ENCODE measurements at places on chromosomes 3 and 15. TPM values are rescaled to one million over a fixed set of nuclear protein-coding genes. Genes with fewer than 3 reads are reported as not detected.
A peak's percentile ranks its signal among the peaks of the same experiment; 100 is the strongest.

DNA sequence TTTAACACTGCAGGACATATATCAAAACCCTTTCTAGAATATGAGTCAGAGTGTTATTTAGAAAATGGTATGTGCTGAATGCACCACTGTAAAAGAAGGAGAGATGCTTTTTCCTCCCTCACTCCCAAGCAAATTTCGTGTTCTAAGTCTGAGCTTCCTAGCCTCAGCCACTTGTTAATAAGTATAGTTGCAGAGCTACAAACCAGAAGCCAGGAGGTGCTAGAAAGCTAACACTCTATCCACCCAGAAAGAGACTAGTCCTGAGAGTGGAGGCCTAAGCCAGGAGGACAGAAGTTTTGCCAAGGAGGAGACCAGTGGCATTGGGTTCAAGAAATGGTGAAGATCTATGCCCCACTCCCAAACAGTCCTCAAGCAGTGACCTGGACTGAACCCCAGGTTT, 40.5 kb upstream of the GYG1 start:
- no peak overlapping the region for H3K4me3 ChIP-seq
- H3K27ac ChIP-seq, result no peak overlapping the region
- DNase-seq, result peak; percentile 37
- H3K36me3 ChIP-seq, result no peaks in the 10 kb centered on the region
- no peaks in the 10 kb centered on the region for H3K4me1 ChIP-seq

GRCh38 chr15:29871401-29871800, 49.1 kb upstream of the TJP1 start:
- no peaks in the 10 kb centered on the region for H3K36me3 ChIP-seq
- no peak overlapping the region for H3K4me3 ChIP-seq
- no peak overlapping the region for H3K27ac ChIP-seq
- peaks cover 7% of the 10 kb centered on the region for H3K4me1 ChIP-seq
- DNase-seq, result no peak
- H3K27me3 ChIP-seq, result no peaks in the 10 kb centered on the region

GRCh38 chr3:130712718-130713423, 33.8 kb downstream of the PIK3R4 start:
- H3K36me3 ChIP-seq, result no peaks in the 10 kb centered on the region
- H3K4me1 ChIP-seq, result no peaks in the 10 kb centered on the region
- DNase-seq, result no peak
- no peak overlapping the region for H3K4me3 ChIP-seq

- peaks cover 4% of the 10 kb centered on the region for H3K4me1 ChIP-seq
- no peak overlapping the region for H3K27ac ChIP-seq
- no peaks in the 10 kb centered on the region for H3K27me3 ChIP-seq
- H3K4me3 ChIP-seq, result no peak overlapping the region
These were observed 60.2 kb downstream of the SLTM start for GRCh38 chr15:58873267-58873666.

DNA sequence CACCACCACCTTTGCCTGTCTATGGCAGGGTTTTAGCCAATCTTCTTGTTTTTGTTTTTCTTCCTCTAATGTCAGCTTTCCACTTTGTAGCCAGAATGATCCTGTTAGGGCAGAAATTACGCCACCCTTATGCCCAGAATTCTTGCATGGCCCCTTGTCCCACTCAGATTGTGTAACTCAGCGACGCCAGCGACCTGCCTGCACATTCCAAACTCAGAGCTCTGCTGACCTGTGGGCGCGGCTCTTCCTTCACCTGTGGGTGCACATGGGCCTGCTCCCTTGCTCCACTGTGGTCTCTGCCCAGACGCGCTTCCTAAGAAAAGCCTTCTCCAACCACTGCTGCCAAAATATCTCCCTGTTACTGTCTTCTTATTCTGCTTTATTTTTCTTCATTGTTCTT, 45.0 kb downstream of the MED12L start:
- no peak overlapping the region for H3K27ac ChIP-seq
- no peaks in the 10 kb centered on the region for H3K4me1 ChIP-seq
- no peak overlapping the region for H3K4me3 ChIP-seq
- no peaks in the 10 kb centered on the region for H3K36me3 ChIP-seq
- DNase-seq, result no peak

DNA sequence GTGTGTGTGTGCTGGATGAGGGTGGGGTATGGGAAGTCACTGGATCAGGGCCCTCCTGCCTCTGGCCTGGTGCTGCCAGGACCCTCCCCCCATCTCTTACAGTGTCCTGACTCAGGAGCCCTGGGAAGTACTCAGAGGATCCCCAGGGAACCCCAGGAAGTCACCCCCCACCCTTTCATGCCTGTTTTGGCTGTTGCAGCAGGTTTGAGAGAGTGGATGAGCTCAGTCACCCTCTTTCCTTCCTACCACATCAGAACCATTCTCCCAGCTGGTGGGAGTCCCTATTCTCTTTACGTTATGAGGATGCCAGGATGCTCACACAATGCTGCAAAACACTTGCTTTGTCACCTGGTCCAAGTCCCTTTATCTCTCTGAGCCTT, 59.0 kb downstream of the BDH1 start:
- peaks cover 13% of the 10 kb centered on the region for H3K27me3 ChIP-seq
- H3K36me3 ChIP-seq, result no peaks in the 10 kb centered on the region
- peak; percentile 14 for DNase-seq
- no peak overlapping the region for H3K27ac ChIP-seq

GRCh38 chr15:78003539-78004008, 73.9 kb downstream of the TBC1D2B start:
- H3K4me1 ChIP-seq, result peaks cover 21% of the 10 kb centered on the region
- H3K4me3 ChIP-seq, result no peak overlapping the region
- no peak for DNase-seq
- no peak overlapping the region for H3K27ac ChIP-seq
- peaks cover 19% of the 10 kb centered on the region for H3K36me3 ChIP-seq

- peaks cover 6% of the 10 kb centered on the region for H3K4me1 ChIP-seq
- H3K36me3 ChIP-seq, result no peaks in the 10 kb centered on the region
- peak; percentile 44 for DNase-seq
- H3K4me3 ChIP-seq, result no peak overlapping the region
- no peaks in the 10 kb centered on the region for H3K27me3 ChIP-seq
These were observed 18.5 kb downstream of the TTC21A start for GRCh38 chr3:39125841-39126500.

DNA sequence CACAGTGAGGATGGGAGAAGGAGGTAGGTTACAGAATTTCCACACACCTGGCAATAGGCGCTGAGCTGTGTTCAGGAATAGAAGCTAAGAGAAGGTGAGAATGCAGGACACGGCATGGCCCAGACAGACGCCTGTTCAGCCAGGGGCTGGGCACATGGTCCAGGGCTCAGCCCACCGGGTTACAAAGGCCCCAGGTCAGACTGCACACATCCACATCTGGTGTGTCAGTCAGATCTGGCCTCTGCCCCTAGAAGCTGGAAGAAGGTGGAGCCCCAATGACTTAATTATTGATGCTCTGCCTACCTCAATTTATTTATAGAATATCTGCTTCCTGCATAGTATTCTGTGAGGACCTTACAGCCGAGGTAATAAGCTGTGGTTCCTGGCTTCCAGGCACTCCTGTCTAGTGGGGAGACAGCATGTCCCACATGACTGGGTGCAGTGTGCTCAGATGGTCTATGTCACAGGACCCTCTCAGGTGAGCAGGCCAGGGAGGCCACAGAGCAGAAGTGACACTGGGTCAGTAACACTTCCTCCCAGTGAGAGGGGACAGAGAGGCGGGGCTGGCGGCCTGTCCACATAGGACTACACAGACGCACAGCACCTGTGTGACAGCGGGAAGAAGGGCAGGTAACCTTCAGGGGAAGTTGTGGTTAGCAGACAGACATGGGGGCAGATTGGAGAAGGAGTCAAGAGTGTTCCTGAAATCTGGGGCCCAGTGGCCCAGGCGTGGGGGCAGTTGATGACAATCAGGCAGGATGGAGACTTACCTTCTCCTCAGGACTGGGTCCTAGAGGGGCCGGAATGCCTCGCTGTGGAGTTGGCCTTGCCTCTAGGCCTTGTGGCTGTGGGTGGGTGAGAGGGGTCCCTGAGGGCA, 38.6 kb upstream of the PLXNA1 start:
- H3K27me3 ChIP-seq, result no peaks in the 10 kb centered on the region
- no peak for DNase-seq
- H3K36me3 ChIP-seq, result no peaks in the 10 kb centered on the region
- no peak overlapping the region for H3K4me3 ChIP-seq
- no peaks in the 10 kb centered on the region for H3K4me1 ChIP-seq

DNA sequence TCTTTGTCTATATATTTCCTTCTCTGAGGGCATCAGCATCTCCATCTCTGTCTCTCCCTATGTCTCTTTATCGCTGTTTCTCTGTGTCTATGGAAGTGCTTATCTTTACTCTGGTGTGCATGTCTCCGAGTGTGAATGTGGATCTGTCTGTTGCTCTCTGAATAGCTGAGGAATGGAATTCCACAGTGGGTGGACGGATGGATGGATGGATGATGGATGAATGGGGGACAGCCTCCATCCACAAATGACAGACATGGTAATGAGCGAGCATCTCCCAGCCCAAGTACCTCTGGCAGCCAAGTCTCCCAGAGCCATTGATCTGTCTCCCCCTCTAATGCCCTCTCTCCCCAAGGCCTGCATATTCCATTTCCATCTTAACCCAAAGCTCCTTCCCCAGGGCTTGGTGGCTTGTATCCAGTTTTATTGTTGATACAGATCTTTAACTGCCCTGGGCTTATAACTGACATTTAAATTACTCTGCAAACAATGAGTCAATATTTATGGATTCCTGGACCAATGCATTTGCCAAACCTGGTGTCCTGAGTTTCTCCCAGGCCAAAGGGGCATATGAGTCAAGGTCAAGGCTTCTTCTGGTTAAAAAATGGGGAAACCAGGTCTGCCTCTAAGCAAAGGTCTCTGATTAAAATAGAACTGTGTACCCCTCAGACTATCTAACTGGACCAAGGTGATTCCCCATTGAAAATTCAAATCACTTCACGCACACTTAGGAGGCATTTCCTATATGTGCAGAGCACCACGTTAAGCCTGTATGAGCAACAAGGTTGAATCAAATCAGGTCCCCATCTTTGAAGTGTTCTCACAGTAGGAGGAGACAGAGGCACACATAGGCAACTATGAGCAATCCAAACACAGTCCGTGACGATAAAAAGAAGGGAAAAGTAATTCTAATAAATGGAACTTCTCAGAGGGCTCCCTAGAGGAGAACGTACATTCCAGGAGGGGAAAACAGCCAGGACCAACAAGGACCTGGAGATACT, 109.9 kb downstream of the TLE3 start:
- no peaks in the 10 kb centered on the region for H3K4me1 ChIP-seq
- DNase-seq, result no peak
- H3K4me3 ChIP-seq, result no peak overlapping the region
- no peaks in the 10 kb centered on the region for H3K36me3 ChIP-seq
- no peak overlapping the region for H3K27ac ChIP-seq

GRCh38 chr3:69200384-69201068, 78.1 kb upstream of the LMOD3 start:
- H3K36me3 ChIP-seq, result no peaks in the 10 kb centered on the region
- H3K4me1 ChIP-seq, result no peaks in the 10 kb centered on the region
- peak; percentile 53 for DNase-seq
- no peak overlapping the region for H3K27ac ChIP-seq

GRCh38 chr3:85161544-85161943, 202.8 kb downstream of the CADM2 start:
- no peak overlapping the region for H3K27ac ChIP-seq
- no peaks in the 10 kb centered on the region for H3K27me3 ChIP-seq
- H3K4me1 ChIP-seq, result no peaks in the 10 kb centered on the region
- no peaks in the 10 kb centered on the region for H3K36me3 ChIP-seq
- H3K4me3 ChIP-seq, result no peak overlapping the region
- peak; percentile 29 for DNase-seq

- no peak for DNase-seq
- no peaks in the 10 kb centered on the region for H3K36me3 ChIP-seq
- H3K4me3 ChIP-seq, result no peak overlapping the region
- no peaks in the 10 kb centered on the region for H3K4me1 ChIP-seq
- H3K27ac ChIP-seq, result no peak overlapping the region
These were observed 263.9 kb upstream of the IGF1R start for GRCh38 chr15:98384328-98385029.

DNA sequence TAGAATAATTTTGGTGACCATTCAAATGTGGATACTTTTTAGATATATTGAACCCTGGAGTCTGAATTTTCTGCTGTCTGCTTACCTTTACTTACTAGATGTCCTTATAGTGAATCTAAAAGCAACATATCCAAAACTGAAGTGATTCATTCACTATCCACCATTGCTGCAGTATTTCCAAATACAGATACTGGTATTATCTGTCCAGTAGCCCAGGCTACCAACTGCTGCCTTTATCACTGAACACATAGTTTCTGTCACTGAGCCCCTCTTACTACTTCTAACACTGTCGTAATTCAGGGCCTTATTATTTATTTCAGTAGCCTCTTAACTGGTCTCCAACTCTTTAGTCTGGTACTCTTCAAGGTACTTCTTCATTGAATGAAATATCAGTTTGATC, 49.2 kb downstream of the SLMAP start:
- no peak overlapping the region for H3K4me3 ChIP-seq
- no peaks in the 10 kb centered on the region for H3K36me3 ChIP-seq

- no peak for DNase-seq
- H3K27me3 ChIP-seq, result no peaks in the 10 kb centered on the region
- no peaks in the 10 kb centered on the region for H3K36me3 ChIP-seq
- no peak overlapping the region for H3K27ac ChIP-seq
- H3K4me1 ChIP-seq, result no peaks in the 10 kb centered on the region
These were observed 55.1 kb upstream of the FILIP1L start for GRCh38 chr3:100169201-100169920.

DNA sequence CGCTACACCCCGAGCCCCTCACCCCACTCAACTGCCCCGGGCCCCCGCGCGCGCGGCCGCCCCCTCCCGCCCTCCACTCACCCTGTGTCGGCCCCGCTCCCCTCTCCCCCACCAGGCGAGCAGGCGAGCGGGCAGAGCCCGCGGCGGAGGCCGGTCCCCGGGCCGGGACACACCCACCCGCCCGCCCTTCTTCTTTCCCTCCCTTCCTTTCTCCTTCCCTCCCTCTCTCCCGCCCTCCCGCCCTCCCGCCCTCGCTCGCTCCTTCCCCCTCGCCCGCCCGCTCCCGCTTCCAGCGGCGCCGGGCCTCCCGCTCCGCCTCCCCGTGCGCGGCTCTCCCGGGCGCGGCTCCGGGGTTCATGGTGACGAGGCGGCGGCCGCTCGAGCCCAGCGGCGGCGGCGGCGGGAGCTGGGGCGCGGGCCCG, at the start of gene CTDSPL:
Gene CTDSPL, plus strand, starts transcription at position 261 of the 422 bp plus-strand sequence. CDS start 320 bp downstream, outside the sequence.
- H3K27ac ChIP-seq, result peak within 1 kb of the TSS; percentile 60
- no peaks in the 10 kb centered on the region for H3K27me3 ChIP-seq
- DNase-seq, result peak; percentile 59
- peaks cover 21% of the 10 kb centered on the region for H3K4me1 ChIP-seq

DNA sequence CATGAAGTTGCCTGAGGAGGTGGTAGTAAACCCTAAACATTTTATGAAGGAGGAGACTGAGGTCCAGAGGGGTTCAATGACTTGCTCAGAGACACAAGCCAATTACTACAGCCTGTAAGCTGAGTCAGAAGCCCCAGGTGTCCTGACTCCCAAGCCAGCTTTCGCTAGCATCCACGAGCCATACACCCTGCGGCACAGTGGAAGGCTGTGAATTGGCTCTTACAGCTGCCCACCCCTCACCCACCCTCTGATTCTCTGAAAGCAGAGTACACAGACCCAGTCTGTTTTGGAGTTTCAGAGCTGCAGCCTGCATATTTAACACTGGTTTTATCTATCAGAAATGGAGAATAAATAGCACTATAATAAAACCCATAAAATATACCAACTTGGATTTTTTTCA, 253.4 kb downstream of the IGSF11 start:
- H3K4me3 ChIP-seq, result no peak overlapping the region
- no peak overlapping the region for H3K27ac ChIP-seq
- H3K36me3 ChIP-seq, result no peaks in the 10 kb centered on the region
- DNase-seq, result no peak
- no peaks in the 10 kb centered on the region for H3K4me1 ChIP-seq

The GOLGA8O gene
- total RNA-seq, result 0.99 TPM

The HMG20A gene
- total RNA-seq, result 26.3 TPM

The ITPKA gene
- total RNA-seq, result 3.9 TPM

The XCR1 gene
- under 0.01 TPM for total RNA-seq

The ZPLD1 gene
- 0.17 TPM for total RNA-seq

The IMPG2 gene
- 0.33 TPM for total RNA-seq

The TTC23 gene
- total RNA-seq, result 30.4 TPM

The EOMES gene
- under 0.01 TPM for total RNA-seq
